Stimulated activated CD4-positive, alpha-beta T cell treated with anti-CD3 and anti-CD28 coated beads, Interleukin-15, amount 100 ng/mL, for 48 hours (primary cell): ENCODE measurements at places on chromosomes 16 and 17.

DNA sequence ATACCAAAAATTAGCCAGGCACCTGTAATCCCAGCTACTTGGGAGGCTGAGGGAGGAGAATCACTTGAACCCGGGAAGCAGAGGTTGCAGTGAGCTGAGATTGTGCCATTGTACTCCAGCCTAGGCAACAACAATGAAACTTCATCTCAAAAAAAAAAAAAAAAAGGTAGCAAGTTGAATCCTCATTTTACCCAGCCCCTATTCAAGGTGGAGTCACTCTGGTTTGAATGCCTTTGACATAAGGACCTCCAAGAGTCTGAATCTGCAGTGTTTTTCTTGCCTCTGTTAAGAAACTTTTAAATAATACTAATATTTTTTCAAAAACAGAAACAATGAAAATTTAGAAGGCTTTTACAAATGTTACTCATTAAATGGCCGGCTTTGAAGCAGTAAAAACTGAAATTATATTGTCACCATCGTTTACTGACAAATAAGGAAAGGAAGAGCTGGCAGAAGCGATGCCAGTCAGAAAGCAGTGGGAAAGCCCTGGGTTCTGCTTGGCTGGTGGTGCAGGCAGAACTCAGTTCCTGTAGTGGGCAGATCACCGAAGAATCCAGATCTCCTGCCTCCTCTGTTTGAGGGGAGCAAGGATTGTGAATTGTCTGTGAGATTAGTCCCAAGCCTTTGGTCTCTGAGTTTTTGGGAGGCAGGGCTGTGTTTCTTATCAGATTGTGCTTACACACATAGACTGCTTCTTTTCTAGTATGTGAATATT, 99.7 kb upstream of the HAS3 start:
- DNase-seq = no peak

- DNase-seq = no peak
These were observed 6.9 kb upstream of the VPS53 start for GRCh38 chr17:721540-721937.

DNA sequence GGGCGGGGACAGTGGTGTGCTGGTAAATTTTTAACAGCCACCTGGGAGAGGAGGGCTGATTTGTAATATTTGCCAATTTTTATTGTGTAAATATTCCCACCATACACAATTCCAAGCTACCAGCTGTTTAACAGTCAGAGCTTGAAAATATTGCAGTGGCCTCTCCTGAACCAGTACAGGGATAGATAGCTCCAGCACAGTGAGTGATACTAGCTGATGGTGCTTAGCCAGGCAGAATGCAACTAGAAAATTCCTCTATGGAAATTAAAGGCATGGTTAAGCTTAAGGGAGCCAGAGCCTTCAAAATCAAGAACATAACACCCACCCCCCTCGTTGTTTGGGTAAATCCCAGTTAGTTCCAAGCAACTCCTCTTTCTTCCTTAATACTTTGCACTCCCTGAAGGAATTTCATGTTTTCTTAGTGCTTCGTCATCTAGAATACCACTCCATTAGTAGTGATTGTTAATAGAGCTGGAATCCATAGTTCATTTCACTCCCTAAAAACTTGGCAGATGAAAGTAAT, 96.6 kb downstream of the CYB561 start:
- DNase-seq = no peak

DNA sequence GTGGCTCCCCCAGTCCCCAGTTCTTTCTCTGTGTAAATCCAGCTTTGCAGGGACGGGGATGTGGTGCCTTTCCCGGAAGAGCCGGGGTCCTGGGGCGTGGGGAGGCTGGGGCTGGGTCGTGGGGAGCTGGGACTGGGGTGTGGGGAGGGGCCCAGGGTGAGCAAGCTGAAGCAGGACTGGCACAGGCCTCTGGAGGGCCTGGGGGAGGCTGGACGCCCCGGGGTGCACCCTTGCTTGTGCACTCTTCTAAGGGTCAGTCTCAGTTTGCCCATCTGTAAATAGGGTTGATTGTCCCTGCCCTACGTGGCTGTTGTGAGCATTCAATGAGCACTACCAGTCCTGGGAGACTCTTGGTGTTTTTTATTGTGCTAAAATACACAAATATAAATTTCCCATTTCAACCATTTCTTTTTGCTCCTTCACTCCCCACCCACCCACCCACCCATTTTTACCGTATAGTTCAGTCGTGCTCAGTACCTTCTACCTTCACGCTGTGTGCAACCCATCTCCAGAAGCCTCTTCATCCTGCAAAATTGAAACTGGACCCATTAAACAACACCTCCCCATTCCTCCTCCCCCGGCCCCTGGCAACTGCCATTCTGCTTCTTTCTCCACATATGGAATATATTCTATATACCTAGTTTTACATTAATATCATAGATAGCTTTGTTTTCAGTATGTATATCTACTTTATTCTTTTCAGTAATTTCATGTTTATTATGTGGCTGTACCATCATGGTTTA, 7.8 kb upstream of the TBC1D3B start:
- no peak for DNase-seq

- no peak for DNase-seq
These were observed 8.9 kb downstream of the MRPL27 start for GRCh38 chr17:50364061-50364458.

GRCh38 chr16:47320546-47321310, 140.1 kb downstream of the ITFG1 start:
- DNase-seq = no peak

DNA sequence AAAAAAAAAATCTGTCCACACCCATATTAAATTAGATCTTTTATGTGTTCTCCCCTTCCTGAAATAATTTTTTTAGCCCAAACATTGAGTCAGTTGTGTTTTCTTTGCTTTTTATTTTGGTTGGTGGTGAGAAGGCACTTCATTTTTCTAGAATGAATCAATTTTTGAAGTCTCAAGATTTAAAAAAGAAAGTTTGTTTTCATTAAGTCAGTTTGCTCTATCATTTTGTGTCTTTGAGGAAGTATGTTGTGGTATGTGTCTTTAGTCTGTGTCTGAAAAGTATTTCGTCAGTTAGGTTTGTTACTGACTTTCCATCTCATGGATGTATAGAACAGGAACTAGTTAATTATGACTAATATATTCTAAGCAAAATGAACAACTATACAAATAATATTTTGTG, 3.8 kb downstream of the IGF2BP1 start:
- no peak for DNase-seq

DNA sequence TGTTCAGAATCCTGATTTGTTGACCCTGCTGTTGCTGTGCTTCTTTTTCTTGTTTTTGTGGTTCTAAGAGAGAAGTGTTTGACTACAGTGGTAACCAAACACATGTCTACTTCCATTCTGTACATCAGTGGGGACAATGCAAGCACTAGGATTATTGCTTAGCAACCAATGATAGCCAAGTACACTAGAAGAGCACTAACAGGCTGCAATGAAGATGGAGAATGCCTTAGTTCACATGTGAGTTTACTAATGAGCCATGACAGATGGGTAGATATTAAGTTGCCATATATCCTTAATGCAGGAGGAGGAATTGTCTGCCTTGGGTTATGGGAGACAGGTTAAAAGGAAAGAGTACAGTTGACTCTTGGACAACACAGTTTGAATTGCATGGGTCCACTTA, 8.3 kb downstream of the EFCAB5 start:
- DNase-seq = no peak

DNA sequence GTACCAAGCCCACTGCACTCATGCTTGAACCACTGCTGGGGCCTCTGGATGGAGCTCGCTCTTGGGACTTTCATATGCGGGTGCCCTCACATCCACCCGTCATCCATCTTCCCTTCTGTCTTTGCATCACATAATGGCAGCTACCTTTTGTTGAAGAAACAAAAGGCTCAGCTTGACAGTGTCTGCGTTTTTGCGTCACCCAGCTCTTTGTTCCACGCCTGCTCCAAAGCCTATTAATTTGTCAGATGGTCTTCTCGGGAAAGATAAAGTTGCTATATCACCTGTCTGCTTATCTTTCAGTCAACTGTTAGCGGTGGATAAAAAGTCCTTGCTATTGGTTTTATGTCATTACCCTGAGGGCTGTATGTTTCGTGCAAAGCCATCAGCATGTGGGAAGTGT, 18.1 kb upstream of the BCO1 start:
- no peak for DNase-seq

- DNase-seq = no peak
These were observed 902 bp downstream of the SCRN2 start for GRCh38 chr17:47840001-47840741.

- no peak for DNase-seq
These were observed 16.8 kb upstream of the PHKG2 start for GRCh38 chr16:30731411-30731810.

- no peak for DNase-seq
These were observed 54.9 kb downstream of the GRB7 start for GRCh38 chr17:39792526-39793221.

DNA sequence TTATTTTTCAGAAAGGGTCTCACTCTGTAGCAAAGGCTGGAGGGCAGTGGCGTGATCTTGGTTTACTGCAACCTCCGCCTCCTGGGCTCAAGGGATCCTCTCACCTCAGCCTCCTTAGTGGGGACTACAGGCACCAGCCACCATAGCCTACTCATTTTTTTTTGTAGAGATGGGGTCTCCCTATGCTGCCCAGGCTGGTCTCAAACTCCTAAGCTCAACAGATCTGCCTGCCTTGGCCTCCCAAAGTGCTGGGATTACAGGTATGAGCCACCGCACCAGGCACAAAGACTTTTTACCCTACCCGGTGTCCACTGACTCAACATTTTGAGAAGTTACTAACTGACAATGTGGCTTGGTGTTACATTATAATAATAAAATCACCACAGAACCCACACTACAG, 7.2 kb downstream of the GRB2 start:
- no peak for DNase-seq

DNA sequence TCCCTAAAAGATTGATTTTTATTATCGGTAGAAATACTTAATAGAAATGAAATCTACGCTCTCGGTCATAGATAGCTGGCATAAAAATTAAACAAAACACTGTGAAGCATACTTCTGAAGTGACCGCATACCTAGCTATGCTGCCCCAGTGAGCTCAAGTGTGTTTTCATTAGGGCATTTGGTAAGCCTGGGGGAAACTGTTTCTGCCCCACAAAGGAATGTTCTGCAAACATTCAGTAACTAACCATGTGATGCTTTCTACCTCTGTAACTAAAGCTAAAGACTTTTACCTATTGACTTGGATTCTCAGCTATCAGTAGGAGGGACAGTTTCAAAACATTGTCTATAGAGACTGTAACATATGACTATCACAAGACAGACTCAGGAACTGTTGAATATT, 93.5 kb upstream of the HSBP1 start:
- no peak for DNase-seq

DNA sequence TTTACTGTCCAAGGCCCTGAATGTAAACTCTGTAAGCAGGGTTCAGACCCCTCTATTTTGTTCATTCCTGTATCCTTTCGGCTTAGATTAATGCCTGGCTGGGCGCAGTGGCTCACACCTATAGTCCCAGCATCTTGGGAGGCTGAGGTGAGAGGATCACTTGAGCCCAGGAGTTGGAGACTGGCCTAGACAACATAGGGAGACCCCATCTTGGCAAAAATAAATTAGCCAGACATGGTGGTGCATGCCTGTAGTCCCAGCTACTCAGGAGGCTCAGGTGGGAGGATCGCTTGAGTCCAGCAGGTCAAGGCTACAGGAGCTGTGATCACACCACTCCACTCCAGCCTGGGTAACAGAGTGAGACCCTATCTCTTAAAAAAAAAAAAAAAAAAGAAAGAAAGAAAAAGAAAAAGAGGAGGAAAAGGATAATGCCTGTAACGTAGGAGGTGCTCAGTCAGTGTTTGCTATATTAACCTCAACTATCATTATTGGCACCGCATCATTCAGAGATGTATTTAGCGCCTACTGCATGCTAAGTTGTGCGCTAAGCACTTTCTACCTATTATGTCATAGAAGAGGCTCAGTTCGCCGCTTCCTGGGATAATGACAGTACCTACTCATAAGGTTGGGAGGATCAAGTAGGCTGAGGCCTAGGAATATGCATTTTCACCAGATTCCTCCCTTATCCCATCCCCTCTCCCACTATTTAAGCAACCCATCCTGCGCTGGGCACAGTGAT, 5.0 kb downstream of the SOCS1 start:
- DNase-seq = no peak

GRCh38 chr17:69179227-69179952, 37.7 kb upstream of the ABCA6 start:
- no peak for DNase-seq

DNA sequence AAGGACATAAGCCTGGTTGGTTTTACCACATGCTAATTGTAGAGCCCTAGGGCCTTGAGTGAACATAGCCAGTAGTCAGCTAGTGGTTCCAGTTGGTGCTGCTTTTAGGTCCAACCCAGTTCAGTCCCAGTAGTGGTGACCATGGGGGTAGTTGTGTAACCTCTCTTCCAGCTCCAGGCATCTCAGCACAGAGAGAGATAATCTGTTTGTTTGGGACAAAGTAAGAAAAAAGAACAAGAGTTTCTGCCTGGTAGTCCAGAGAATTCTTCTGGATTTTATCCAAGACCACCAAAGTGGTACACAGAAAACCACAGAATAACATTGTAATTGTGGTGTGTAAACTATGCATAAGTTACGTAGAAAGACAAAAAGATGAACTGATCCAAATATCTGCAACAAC, 5.2 kb upstream of the CCL13 start:
- no peak for DNase-seq

- DNase-seq = no peak
These were observed 42.3 kb upstream of the PIK3R6 start for GRCh38 chr17:8909586-8910270.

- DNase-seq = no peak
These were observed 24.0 kb upstream of the CDC42EP4 start for GRCh38 chr17:73335591-73336407.

DNA sequence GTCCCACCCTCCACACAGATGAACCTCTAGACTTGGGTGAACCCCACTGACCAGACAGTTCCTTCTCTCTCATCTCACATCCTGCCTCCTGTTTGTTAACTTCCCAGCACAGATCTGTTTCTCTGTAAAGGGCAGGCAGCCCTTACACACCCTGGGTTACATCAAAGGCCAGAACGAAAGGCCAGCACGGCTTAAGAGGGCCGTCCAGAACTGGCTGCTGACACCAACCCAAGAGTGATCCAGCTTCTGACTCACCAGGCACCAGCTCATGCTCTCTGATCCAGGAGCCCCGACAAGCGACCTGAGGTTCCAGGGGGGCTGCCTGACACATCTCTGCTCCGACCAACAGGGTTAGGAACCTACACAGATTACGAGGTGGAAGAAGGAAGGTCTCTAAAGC, 86.9 kb downstream of the MRM3 start:
- DNase-seq = no peak

DNA sequence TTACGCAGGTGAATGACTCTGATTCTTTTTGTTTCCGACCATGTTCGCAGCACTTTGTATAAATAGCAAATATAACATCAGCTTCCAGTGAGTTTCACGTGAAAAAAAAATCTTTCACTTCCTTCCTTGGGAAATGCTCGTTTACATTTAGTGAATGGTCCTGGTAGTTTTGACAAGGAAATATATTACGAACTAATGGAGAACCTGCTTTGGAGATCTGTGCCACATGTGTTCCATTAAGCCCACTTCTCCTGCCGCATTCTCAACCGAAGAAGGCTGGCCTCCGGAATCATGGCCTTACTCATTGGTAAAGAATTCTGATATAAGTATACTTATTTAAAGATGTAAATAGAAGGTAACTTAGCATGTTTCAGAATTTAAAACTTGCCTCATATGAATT, 3.6 kb downstream of the CRAMP1 start:
- no peak for DNase-seq
